KG1 (cell line): ENCODE measurements at places on chromosomes 6 and 20.

DNA sequence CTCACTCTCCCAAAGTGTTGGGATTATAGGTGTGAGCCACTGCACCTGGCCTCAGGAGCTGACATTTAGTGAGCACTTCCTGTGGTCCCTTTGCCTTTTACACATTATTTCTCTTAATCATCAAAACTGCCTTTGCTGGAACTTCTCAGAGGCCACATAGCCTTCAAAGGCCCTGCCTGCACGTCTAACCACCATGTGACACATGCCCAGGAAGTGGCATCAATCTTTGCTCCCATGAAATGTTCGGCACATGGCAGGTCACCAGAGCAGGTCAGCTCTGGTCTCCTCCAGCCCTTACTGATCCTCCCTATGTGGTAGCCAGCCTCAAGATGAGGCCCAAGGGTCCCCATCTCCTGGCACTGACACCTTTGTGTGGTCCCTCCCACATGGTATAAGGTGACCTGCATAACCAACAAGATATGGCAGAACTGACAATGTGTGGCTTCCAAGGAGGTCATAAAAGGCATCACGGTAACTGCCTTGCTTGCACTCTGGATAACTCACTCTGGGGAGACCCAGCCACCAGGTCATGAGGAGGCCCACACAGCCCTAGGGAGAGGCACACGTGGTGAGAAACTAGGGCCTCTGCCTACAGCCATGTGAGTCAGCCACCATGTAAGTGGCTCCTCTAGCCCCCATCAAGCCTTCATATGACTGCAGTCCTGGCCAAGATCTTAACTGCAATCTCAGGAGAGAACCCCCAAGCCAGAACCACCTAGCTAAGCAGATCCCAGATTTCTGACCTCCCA lies 28.8 kb upstream of the HMGA1 start:
- DNase-seq = no peak

DNA sequence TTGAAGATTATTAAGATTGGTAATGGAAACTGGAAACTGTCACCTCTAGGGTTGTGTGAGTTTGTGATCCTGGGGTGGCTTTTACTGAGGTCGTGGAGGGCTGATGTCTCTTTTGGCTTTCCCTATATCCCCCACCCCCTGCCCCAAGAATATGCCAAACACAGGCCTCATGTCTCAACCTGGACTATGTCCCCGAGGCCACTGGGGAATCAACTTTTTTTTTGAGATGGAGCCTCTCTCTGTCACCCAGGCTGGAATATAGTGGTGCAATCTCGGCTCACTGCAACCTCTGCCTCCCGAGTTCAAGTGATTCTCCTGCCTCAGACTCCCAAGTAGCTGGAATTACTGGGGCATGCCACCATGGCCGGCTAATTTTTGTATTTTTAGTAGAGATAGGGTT lies 83.3 kb upstream of the RALGAPA2 start:
- DNase-seq = no peak

GRCh38 chr20:12321736-12322135 lies 404.0 kb downstream of the BTBD3 start:
- DNase-seq = no peak

GRCh38 chr6:138970856-138971425 lies 17.1 kb downstream of the REPS1 start:
- DNase-seq = no peak

DNA sequence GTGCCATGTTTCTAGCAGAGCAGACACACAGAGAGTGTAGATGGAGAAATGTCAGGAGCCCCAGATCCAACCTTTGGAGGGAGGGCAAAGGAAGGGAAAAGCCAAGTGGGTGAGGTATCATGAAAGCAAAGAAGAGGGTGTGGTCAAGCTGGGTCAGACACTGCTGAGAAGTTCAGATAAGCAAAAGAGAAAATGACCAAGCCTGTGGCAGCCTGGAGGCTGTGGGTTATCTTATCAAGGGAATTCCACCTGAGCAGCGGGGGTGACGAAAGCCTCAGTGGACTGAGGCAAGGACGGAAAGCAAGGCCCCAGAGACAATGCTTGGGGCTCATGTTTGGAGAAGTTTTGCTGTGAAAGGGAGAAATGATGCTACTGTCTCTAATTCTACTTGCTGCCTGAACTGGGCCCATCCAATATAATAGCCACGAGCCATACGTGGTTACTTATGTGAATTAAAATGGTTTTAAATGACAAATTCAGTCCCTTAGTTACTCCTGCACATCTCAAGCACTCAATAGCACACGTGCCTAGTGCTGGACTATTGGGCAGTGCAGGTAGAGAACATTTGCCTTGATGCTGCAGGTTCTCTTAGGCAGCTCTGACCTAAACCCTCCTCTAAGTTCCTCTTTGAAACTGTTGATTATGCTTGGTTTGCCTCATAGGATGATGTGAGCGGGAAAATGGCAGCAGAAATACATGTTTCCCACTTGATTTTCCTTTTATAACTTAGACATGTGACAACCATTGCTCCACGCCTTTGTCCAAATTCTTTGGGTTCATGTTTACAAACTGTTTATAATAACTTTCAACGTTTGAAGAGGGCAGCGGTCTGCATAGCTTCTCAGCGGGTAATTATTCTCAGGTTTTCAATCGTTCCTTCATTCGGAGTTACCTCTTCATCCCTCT lies 63.7 kb downstream of the SLC22A23 start:
- DNase-seq = no peak

DNA sequence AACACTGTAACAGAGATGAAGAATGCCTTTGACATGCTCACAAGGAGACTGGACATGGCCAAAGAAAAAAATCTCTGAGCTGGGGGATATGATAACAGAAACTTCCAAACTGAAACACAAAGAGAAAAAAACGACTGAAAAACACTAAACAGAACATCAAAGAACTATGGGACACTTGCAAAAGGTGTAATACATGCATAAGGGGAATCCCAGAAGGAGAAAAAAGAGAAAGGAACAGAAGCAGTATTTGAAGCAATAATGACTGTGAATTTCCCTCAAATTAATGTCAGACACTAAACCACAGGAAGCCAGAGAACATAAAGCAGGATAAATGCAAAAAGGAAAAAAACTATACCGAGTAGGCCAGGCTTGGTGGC lies 117.4 kb upstream of the ARID1B start:
- no peak for DNase-seq

- no peak for DNase-seq
These were observed 299.6 kb downstream of the TAF4 start for GRCh38 chr20:61765871-61766654.

GRCh38 chr20:53343448-53343847 lies 250.2 kb downstream of the ZNF217 start:
- no peak for DNase-seq

- DNase-seq = no peak
These were observed 736.9 kb upstream of the MARCKS start for GRCh38 chr6:113120224-113120581.

GRCh38 chr20:50567860-50568548 lies 57.8 kb downstream of the PTPN1 start:
- no peak for DNase-seq

GRCh38 chr6:38792356-38792755 lies 77.2 kb downstream of the DNAH8 start:
- no peak for DNase-seq

DNA sequence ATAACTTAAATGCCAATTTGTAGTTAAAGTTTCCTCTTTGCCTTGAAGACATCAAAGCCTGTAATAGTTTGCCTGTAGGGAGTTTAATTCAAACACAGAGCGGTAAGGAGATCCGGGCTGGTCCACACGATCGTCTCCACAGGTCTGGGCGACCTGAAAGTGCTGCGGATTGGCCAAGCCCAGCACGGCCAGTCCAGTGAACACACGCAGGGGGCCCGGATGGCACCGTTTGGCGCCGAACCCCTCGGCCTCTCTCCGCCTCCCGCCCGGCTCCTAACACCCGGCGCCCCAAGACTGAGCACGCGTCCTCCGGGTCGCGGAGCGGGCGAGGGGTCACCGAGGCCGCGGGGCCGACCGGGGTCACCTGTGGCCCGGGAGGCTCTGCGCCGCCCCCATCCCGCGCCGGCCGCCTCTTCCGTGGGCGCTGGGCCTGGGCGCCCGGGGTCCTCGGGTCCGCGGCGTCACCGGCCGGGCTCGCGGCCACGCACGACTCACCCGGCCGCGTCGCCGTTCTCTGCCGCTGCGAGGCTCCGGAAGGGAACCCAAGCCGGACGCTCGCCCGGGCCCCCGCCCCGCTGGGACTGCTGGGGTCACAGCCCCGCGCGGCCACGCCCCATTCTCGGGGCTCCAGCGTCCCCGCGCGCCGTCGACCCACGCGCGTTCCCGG lies 481 bp downstream of the SERPINB6 start:
- DNase-seq = peak; percentile 57

DNA sequence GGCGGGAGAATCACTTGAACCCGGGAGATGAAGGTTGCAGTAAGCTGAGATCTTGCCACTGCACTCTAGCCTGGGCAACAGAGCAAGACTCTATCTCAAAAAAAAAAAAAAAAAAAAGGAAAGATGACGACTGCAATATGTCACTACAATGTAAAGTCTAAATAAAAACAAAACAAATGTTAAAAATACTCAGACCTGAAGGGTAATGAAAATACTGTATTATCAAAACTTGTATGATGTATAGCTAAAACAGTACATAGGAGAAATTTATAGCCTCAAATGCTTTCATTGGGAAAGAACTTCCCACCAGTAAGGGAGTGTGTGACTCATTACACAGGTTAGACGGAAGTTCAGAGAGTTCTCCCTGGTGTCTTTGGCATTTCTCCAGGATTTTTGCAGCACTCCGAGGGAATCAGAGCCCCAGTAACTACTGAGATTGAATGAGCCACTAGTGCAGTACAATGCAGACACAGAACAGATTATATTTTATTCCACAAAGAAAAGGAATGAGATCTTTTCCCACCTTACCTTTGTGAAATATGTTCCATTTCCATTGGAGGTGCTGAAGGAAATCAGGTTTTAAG lies 12.5 kb upstream of the RALGAPB start:
- no peak for DNase-seq
